Left hindlimb (tissue), 1 donor: ENCODE measurements at places on chromosomes 12 and 14.

GRCh38 chr12:77949943-77950342 lies 119.2 kb downstream of the NAV3 start:
- DNase-seq, result no peak

DNA sequence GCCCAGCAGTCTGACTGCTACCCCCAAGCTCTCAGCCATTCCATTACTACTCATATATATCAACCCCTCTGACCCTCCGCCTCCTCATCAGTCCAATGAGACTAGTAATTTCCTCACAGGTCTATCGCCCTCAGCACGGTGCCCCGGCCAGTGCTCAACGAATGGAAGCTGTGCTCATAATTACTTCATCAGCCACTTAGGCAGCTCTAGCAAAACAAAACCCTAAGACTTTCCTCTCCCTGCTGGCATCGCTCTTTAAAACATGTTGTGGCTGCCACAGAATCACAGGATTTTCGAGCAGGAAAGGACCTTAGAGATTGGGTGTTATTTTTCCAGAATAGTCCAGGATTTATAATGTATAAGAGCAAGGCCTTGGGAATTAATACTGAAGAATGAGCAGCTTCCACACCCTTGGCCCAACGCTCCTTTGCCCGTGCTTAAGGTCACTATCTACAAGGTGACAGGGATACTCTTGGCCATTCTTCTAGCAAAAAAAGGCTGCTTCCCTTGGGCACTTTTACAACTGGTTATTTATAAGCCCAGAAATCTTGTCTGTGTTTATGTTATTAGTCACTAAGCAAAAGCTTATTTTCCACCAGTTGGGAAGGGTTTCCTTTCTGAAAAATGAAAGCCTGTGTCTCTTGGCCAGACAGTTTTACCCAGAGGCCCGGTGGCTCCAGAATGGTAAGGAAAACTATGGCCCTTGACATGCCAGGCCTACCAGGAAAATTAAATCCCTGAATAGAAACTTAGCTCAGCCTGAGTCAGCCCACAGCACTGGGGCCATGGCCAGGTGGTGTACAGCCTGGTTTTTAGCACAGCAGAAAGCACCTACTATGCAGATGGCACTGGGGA lies 47.9 kb downstream of the NUAK1 start:
- peak; percentile 62 for DNase-seq

DNA sequence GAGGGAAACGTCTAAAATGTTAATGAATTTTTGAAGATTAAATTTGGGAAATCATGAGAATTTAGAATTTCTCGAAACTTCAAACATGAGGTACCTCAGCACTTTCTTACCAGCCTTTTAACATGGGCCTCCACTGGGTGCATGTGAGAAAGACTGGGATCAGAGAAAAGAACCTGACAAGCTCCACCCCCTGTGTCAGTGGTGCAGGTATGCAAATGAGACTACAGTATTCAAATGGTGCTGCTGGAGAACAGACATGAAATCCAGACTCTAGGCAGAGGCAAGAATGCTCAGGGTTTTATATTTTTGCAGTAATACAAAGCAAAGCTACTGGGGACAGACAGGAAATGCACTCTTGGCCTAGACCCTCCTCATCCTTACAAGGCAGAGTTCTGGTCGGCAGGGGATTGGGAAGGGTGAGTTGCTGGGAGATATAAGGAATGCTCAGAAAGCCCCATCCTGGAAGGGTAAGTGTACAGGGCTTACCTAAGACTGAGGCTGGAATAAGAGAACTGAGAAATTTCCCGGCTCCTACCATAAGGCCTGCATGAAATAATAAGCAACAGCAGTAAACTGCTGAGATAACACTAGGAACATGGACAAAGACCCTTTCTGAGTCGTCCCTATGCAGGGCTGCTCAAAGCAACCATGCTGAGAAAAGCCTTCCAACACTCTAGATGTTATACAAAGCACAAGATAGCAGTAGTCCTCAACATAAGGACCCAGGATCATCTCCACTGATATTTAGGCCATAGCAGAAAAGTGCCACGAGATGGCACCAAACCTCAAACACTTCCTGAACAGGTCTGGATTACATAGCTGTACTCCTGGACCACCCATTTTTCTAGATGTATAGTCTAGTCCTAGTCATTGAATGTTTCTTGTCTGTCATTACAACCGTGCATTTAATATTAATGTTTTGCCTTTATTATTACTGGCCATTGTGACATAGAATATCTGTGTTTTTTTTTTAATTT lies 260.8 kb downstream of the RASSF9 start:
- no peak for DNase-seq

DNA sequence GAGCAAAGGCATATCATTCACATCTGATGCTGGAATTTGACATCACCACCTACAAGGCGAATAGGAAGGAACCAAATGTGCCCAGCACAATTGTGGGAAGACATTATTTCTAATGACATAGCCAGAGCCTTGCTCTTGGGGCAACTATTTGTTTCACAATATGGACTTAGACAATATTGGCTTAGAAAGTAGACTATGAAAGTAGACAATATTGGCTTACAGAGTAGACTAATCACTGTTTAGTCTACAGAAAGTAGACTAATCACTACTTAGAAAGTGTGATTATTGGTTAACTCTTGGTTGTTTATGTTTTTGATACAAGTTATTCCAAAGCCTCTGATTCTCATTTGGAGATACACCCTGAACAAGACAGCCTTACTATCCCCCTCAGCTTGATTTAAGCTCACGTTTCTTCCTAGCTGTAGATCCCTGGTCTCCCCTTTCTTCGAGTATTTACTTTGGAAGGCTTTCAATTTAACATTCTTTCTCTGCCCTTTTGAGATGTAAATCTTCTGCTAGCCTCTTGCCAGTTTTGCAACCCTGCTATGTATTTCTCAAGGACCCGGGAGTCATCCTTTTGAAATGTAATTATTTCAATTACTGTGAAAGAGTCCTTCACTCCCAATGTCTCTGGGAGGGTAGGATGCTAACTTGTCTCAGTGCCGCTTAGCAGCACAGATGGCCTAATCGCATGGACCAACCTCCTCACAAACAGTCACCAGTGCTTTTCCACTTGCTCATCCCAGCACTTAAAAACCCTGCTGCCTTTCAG lies 843.2 kb downstream of the GALC start:
- DNase-seq, result no peak

- peak; percentile 4 for DNase-seq
Measured at GRCh38 chr14:105879503-105879866, 353.1 kb downstream of the TMEM121 start.

- no peak for DNase-seq
Measured at GRCh38 chr12:57127101-57127725, 1.1 kb upstream of the LRP1 start.

- no peak for DNase-seq
Measured at GRCh38 chr12:3061059-3061458, 16.1 kb upstream of the TSPAN9 start.

- DNase-seq, result no peak
Measured at GRCh38 chr12:79366374-79366773, 324.4 kb downstream of the PAWR start.

DNA sequence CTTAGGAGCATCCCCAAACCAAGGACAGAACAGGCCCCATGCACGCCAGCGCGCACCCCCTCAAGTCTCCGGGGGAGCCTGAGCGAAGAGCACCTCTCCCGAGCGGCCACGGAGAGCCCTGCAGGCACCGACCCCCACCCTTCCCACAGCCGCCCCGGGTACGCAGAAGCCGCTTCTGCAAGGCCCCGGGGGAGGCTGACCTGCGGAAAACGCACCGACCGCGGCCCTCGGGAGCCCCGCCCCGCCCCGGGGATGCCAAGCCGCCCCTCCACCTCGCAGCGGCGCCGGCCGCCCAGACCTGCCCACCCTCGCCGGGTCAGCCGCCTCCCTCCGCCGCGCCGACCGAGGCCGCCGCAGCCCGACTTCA lies 385 bp downstream of the CAPRIN2 start:
- no peak for DNase-seq

- no peak for DNase-seq
Measured at GRCh38 chr12:70756791-70757190, 119.6 kb upstream of the PTPRB start.

GRCh38 chr12:57099047-57099714 lies 10.3 kb downstream of the NAB2 start:
- no peak for DNase-seq

DNA sequence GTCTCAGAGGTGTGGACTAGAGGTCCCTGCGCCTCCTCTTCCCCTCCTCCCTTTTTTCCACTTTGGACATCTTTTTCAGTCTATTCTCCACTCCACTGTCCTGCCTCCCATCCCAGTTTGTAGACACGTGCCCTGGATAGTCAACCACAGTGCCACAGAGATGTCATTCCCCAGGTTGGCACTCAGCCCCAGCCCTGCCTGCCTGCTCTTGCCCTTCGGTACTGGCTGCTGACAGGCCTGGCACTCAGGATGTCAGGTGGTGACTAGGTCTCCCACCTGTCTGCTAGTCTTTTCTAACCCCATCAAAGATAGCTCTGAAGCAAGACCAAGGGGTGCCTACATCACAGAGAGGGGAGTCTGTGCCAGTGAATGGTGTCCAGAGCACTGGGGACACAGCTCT lies 15.8 kb downstream of the KRT71 start:
- DNase-seq, result no peak

DNA sequence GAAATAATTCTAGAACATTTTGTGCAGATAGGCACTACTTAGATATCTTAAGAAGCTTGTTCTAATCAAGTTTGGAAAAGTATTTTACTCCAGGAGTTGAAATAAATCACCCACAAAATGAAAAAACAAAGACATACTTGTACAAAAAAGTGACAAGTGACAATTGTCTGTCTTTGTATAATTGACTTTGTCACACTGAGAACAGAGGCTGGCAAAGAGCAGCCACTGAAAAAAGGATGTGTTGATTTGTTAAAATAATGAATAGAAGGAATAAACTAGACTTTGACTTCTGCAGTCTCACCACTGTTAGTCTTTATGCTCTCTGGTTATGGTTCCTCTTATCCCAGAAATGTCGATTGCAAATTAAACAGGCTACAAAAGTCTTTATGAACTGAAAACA lies 77.6 kb downstream of the PTPRR start:
- DNase-seq, result no peak

- no peak for DNase-seq
Measured at GRCh38 chr12:66013224-66013623, 117.3 kb downstream of the LLPH start.

DNA sequence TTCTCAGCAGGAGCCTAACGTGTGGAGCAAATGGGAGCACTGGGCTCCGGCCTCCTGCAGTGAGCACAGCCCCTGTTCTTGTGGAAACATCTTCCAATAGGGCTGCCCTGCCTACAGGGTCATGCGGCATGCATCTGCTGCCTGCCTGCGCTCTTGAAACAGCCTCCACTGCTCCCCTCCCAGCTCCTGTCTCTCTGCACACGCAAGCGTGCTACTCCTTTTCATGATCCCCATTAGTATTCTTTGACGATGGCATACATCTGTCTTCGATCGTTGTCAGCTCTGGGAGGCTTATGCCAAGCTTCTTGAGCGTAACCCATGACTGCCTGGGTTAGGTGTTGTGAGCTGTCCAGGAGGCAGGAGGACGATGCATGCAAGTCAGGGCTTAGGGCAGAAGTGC lies 23.1 kb downstream of the NTF3 start:
- no peak for DNase-seq
